ENCODE measurements at places on chromosomes 1 and 21.

GRCh38 chr1:238052496-238053266 is 162.0 kb upstream of the ZP4 start:
- DNase-seq: no peak

- DNase-seq: no peak
Measured at GRCh38 chr1:212594640-212595039, 13.9 kb upstream of the ATF3 start.

DNA sequence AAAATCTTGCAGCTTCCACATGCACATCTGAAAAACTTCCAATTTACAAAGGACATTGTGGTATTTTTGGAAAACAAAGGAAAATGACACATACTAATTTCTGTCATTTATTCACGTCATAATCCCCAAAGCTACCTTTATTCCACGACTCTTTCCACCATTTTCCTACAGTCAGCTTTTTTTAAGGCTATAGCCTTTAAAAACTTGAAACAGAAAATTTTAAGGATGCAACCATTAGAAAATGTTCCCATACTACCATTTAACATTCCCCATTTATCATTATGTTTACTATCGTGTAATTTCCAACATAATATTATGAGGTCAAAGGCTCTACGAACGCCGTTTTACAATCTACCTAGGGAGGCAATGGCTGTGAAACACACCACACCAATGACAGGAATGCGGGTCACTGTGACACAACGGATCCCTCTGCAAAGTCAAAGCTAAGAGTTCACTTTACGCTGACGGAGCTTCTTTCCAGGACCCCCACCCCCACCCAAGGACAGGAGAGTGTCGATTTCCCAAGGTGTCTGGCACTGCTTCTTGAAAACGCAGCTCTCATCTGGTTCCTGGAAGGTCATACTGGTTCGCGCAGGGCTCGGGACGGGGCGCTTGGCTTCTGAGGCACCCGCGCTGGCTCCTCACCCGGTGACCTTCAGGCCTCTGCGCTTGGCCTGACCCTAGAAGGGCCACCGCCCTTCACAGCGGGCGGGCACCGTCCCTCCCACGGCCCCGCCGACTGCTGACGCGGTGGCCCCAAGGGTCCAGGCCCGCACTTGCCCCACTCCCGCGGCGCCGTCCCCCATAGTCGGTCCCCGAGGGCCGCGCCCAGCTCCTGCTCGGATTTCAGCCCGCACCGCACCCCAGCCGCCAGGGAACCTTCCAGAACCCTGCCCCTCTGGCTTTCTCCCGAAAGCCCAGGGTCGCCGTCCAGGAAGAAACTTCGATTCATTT is 50.5 kb upstream of the ATF3 start:
- DNase-seq: peak; percentile 72

GRCh38 chr1:167518331-167518700 is at the start of gene CD247:
TSS of gene CD247 (minus strand) at chr1:167518529. CDS start at chr1:167518465, 64 bp downstream.
- DNase-seq: no peak

DNA sequence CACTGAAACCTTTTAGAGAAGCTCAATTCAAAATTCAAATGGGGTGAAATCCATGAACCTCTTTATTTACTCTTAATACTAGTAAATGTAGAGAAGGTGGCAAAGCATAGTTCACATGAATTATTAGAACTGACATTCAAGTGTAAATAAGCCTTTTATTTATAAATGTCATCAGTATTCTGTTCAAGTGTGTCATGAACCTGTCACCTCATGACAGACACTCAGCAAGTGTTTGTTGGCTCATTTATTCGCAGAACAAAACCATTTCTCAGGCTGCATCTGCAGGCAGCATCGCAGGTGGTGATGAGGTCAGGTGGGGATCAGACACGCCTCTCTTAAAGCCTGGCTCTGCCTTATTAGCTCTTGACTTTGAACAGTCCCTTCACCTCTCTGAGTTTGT is 116.6 kb downstream of the SETD4 start:
- DNase-seq: no peak

DNA sequence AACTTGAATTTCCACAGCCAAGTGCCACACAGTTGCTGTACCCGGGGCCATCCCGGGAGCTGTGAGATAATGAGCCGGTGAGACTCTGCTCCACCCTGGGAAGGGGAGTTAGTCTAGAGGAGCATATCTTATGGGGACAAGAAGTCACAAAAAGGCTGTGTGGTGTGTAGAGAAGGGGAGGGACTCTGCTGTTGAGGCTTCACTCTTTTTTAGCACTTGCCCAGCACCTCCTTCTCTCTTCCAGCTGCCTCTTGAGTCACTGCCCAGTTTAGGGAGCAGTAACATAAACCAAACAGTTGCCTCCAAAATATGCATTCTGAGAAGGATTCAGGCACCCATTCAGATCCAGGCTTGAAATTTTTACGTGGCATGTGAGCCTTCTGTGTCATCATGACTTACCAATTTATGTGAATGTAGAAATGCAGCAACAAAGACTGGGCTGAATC is 744 bp upstream of the WDR26 start:
- DNase-seq: no peak

DNA sequence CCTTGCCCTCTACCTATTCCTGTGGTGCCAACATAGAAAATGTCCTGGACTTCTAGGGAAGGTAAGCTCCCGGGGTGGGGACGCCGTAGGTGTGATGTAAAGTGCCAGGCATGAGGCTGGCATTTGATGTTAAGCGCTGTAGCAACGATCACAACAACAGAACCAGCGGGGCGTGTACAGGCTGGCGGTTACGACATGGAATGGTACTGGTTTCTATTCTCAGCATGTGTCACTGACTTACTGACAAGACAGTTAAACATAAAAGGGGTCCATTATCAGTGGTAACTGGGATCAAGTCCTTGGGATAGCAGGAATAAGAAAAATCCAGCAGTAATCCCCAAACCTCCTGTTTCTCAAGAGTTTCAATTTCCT is 58.9 kb downstream of the TGFBR3 start:
- DNase-seq: no peak

GRCh38 chr1:113282893-113283285 is 107.4 kb upstream of the MAGI3 start:
- no peak for DNase-seq

Measured in mesothelial cell of epicardium (in vitro differentiated cells).